Pancreas (tissue), 10 donors: ENCODE measurements at places on chromosomes 12 and 14. TPM values are rescaled to one million over a fixed set of nuclear protein-coding genes. Genes with fewer than 3 reads are reported as not detected.

GRCh38 chr14:28382444-28383190 lies 384.0 kb upstream of the FOXG1 start:
- H3K4me1 ChIP-seq, result no peaks in the 10 kb centered on the region
- DNase-seq, result no peak
- no peak overlapping the region for H3K4me3 ChIP-seq
- no peaks in the 10 kb centered on the region for H3K36me3 ChIP-seq

- no peaks in the 10 kb centered on the region for H3K36me3 ChIP-seq
- peaks cover 24% of the 10 kb centered on the region for H3K4me1 ChIP-seq
- no peak for DNase-seq
- H3K27ac ChIP-seq, result no peak overlapping the region
- H3K4me3 ChIP-seq, result no peak overlapping the region
These were observed 24.3 kb downstream of the HIF1A start for GRCh38 chr14:61719344-61720293.

Gene BHLHE41
- 6.8 TPM for total RNA-seq

Gene HPD
- 0.71 TPM for total RNA-seq

Gene INSM2
- total RNA-seq, result not detected
